Skeletal muscle cell (primary cell): ENCODE measurements at places on chromosomes 7 and 10.

DNA sequence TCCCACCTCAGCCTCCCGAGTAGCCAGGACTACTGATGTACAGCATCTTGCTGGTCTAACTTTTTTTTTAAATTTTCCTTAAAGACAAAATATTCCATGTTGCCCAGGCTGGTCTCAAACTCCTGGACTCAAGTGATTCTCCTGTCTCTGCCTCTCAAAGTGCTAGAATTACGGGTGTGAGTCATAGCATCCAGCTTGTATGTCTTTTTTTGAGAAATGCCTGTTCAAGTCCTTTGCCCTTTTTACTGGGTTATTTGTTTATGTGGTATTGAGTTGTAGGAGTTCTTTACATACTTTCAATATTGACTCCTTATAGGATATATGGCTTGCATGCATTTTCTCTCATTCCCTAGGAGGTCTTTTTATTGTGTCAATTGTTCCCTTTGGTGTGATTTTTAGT lies 486.4 kb downstream of the MAGI2 start:
- no peak for DNase-seq

DNA sequence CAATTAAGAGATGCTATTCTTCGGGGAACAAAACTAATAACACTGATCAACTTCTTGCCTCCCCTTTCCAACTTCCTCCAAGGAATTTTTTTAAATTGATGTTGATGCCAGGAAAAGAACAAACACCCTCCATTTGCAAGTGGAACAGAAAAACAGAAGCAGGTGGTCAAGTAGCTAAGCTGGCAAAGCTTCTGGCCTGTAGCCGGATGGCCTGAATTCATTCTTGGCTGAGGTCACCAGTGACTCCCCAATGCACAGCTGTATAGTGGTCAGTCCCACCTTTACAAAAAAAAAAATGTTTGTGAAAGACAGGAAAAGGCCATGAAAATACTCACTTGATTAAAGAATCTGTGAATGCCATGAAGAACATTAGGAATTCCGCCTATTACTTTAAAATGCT lies 39.1 kb downstream of the DOCK4 start:
- no peak for DNase-seq

DNA sequence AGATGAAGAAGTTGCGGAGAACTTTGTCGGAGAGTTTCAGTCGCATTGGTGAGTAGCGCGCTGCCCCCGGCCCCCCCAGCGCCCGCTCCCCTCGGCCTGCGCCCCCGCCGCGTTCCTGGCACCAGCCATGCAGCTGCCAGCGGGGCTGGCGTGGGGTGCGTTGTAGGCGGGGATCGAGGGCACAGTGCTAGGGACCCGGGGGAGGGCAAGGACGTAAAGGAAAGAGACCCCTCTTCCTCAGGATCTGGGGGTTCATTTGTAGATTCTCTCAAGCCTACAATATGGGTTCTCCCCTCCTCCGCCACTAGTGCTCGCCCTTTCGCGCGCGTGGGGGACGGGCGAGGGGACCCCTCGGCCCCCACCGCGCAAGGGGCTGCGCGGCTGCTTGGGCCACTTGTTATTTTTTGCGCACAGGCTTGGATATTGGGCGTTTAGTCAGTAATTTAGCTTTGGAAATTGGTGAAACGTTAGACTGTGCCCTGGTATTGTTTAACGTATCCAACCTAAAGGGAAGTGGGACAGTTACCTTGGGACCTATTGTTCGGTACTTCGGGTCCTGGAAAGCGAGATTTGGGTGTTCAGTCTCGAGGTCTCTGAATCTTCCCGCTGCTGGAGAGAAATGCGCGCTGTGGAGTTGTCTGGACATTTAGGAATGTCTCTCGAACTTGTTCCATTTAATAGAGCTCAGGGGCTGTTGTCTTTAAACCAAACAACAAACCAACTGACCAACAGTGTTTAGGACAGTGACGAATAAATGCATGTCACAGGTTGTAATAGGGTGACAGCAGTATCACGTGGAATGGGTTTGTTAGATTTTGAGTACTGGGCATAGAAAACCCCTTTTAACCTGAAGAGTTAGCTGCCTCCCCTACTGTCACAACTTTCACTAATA lies 796 bp downstream of the CDK14 start:
- no peak for DNase-seq

- no peak for DNase-seq
Observed at GRCh38 chr10:102367441-102367840, 28.1 kb upstream of the NFKB2 start.
